ENCODE measurements at places on chromosomes 4 and X.

- DNase-seq = no peak
Measured at GRCh38 chrX:69807400-69807799, 191.5 kb downstream of the EDA start.

DNA sequence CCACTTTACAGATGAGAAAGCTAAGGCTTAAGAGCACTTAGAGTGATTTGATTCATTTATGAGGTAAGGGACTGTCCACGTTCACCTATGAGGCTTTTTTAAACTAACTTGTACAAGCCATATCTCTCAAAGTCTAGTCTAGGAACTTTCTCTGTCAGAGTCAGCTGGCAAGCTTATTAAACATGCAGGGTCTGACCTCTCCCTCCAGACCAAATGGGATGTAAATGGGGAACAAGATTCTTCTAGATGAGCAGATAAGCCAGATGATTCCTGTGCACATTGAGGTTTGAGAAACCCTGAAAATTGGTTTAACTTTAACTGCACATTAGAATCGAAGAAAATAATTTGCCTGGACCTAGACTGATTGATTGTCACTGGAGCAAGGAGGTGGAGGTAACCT is 160.0 kb upstream of the SPRY1 start:
- DNase-seq = no peak

DNA sequence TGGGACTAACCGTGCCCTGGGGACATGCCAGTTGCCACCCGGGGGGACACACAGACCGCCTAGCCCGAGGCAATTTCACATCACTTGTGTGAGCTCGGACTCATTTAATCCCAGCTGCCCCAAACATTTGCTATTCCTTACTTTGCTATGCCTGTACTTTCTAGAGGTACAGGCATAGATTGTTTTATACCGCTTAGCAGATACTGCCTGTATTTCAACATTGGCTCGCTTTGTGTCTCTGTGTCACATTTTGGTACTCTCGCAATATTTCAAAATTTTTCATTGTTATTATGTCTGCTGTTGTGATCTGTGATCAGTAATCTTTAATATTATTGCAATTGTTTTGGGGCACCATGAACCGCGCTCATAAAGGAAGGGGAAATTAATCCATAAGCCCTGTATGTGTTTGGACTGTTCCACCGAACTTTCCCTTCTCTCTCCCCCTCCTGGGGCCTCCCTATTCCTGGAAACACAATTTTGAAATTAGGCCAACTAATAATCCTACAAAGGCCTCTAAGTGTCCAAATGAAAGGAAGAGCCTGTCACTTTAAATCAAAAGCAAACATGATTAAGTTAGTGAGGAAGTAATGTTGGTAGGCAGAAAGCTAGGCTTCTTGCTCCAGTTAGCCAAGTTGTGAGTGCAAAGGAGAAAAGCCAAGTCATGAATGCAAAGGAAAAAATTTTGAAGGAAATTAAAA is 568 bp upstream of the CASP6 start:
- no peak for DNase-seq

DNA sequence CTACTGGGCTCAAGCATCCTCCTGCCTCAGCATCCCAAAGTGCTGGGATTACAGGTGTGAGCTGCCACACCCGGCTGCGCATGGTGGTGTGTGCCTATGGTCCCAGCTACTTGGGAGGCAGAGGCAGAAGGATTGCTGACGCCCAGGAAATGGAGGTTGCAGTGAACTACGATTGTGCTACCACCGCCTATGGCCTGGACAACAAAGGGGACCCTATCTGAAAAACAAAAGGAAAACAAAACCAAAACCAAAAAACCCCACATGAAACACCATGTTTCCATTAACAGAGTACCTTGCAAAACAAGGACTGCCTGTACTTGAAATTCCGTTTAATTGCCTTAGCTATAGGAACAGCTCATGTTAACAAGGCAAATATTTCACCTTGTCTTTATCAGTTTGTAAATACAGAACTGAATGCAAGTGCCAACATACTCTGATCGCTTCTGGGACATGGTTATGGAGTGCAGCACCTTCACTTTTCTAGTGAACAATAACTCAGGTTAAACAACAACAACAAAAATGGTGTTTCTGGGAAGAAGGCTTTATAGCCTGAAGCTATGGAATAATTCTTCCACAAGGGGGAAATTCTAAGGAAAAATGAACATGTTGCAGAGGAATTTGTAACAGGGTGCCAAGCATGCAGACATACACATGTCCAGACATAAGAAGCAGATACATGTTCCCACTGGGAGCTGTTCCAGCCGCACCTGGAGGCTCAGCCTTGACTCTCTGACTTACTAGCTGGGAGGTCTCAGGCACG is 73.2 kb upstream of the STS start:
- no peak for DNase-seq

DNA sequence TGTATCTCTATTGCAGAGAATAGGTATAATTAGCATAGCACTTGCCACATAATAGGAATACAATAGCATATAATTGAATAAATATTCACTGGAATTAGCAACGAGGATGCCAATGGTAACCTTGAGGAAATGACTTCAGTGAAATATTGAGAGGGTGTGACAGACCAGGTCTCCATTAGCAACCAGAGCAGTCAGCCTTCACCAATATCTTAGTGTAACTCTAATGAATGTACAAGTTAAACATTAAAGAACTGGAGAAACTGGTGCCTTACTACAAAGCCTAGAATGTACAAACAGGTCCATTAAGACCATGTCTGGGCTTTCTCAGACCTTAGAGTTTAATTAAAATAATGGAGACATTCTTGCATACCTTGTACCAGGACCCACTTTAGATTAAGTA is 143.0 kb downstream of the MAGEB17 start:
- DNase-seq = no peak

DNA sequence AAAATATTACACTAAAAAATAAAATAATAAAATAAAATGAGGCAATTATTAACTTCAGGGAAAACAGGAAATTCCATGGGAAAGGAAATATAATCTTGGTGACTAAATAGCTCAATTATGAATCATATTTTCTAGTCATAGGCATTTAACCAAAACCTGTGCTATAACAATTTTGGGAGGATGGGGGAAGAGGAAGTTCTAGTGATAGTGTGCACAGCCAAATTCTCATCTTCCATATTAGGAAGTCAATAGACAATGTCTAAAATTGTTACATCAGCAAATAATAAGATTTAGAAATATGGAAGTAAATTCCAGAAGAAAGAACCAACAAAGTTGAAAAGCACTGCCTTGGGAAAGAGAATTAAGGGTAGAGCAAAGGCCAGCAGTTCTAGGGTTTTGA is 2.8 kb downstream of the AWAT2 start:
- no peak for DNase-seq

DNA sequence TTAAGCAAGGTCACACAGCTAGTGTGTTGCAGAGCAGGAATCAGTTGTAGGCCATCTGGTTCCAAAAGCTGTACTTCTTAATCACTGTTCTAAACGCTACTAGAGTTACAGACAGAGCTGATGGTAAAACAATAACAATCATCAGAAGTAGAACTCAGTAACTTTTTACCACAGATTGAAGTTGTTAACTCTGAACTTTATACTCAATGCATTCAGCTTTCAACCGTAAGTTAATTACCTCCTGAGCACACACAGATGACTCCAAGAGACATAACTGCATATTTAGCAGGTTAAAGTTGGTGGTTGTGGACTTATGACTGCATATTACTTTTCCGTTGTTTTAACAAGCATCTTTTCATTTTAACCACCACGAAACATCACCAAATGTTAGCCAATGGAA is 127.3 kb downstream of the PRSS12 start:
- DNase-seq = no peak

GRCh38 chr4:183746305-183747229 is 87.5 kb downstream of the TRAPPC11 start:
- DNase-seq = no peak

- no peak for DNase-seq
Measured at GRCh38 chr4:175424111-175424510, 388.0 kb downstream of the GPM6A start.

- no peak for DNase-seq
Measured at GRCh38 chr4:68655764-68656444, 14.5 kb downstream of the UGT2B15 start.

GRCh38 chrX:69155786-69156520 is 9.3 kb downstream of the PJA1 start:
- no peak for DNase-seq

DNA sequence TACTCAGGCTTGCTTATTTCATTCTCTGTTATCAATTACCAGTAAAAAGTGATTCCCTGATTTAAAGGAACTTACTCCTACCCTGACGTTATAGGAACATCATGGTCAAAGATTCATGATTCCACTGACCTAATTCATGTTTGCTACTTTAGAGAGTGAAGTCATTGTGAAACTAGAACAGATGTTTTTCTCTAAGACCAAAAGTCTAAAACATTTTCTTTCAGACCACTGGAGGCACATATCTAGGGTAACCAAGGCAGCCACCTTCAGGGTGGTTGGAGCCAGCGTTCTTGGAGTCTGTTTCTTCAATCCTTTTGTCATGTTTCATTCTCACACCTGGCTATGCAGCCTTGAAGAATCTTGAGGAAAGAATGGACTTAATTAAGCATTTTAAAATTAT is 77.8 kb downstream of the GALNTL6 start:
- no peak for DNase-seq

DNA sequence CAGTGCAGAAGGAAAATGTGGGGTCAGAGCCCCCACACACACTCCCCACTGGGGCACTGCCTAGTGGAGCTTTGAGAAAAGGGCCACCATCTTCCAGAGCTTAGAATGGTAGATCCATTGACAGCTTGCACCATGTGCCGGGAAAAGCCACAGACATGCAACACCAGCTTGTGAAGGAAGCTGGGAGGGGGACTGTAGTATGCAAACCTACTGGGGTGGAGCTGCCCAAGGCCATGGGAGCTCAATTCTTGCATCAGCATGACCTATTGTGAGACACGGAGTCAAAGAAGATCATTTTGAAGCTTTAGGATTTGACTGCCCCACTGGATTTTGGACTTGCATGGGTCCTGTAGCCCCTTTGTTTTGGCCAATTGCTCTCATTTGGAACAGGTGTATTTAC is 142.8 kb upstream of the ARHGEF9 start:
- DNase-seq = no peak

DNA sequence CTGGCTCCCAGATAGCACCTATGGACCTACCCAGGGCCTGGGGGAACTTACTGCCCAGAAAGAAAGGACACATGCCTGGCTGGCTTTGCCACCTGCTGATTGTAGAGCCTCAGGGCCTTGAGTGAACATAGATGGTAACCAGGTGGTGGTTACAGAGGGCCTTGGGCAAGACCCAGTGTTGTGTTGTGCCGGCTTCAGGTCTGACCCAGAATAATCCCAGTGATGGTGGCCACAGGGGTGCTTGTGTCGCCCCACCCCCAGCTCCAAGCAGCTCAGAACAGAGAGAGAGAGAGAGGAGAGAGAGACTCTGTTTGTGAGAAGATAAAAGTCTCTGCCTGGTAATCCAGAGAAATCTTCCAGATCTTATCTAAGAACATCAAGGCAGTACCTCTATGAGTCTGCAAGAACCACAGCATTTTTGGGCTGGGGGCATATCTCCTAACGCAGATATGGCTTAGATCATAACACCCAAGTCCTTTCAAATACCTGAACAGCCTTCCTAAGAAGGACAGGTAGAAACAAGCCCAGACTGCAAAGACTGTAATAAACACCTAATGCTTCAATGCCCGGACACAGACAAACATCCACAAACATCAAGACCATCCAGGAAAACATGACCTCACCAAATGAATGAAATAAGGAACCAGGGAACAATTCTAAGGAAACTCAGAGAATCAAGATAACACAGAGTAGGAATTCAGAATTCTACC is 16.3 kb upstream of the RP2 start:
- DNase-seq = no peak

- no peak for DNase-seq
Measured at GRCh38 chr4:78518561-78518960, 33.0 kb upstream of the ANXA3 start.

DNA sequence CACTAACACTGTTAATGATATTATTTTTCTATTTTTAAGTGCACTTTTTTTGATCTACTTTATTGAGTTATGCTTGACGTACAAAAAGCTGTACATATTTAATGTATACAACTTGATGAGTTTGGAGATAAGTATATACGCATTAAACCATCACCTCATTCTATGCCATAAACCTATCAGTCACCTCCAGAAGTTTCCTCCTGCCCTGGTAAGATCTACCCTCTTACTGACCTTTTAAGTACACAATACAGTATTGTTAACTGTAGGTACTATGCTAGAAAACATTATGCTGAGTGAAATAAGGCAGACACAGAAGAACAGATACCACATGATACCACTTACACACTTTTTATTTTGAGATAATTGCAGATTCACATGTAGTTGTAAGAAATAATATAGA is 36.9 kb downstream of the INTS6L start:
- DNase-seq = no peak

DNA sequence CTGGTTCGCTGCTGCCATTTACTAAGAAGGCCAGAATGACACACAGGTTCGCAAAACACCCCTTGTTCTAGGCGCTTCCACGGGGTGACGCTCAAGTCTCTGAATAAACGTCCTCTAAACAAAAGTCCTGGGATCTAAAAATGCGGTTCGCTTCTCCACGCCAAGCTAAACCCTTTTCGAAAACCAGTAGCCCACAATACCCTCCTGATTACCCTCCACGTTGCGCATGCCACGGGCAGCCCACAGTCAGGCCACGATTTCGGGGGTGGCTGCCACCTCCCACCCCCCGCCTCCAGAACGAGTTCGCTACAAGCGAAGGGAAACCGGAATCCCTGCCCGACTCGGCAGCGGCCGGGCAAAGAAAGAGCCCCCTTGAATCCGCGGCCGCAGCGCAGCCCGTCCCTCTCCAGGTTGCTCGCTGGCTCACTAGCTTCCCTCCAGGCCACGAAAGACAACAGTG is 423 bp downstream of the RPL39 start:
- DNase-seq = peak; percentile 7

- no peak for DNase-seq
Measured at GRCh38 chr4:59597536-59598329, 1602.4 kb upstream of the ADGRL3 start.

DNA sequence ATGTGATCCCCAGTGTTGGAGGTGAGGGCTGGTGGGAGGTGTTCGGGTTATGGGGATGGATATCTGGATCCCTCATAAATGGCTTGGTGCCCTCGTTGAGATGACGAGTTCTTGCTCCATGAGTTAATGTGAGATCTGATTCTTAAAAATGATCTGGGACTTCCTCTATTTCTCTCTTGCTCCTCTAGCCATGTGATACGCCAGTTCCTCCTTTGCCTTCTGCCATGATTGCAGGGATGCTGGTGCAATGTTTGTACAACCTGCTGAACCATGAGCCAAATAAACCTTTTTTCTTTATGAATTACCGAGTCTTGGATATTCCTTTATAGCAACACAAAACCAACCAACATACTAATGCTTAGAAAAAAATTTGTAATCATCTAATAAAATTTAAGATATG is 56.6 kb downstream of the STAP1 start:
- no peak for DNase-seq

GRCh38 chr4:41887821-41888686 is 47.2 kb upstream of the TMEM33 start:
- DNase-seq = no peak

GRCh38 chr4:140856621-140857062 is 100.5 kb upstream of the TBC1D9 start:
- DNase-seq = no peak

GRCh38 chr4:99076292-99076976 is 12.2 kb downstream of the ADH5 start:
- no peak for DNase-seq
